ENCODE measurements at places on chromosomes 2 and 18. TPM values are rescaled to one million over a fixed set of nuclear protein-coding genes. Genes with fewer than 3 reads are reported as not detected.

Gene GPR75
- polyA plus RNA-seq, result 2.4 TPM

DNA sequence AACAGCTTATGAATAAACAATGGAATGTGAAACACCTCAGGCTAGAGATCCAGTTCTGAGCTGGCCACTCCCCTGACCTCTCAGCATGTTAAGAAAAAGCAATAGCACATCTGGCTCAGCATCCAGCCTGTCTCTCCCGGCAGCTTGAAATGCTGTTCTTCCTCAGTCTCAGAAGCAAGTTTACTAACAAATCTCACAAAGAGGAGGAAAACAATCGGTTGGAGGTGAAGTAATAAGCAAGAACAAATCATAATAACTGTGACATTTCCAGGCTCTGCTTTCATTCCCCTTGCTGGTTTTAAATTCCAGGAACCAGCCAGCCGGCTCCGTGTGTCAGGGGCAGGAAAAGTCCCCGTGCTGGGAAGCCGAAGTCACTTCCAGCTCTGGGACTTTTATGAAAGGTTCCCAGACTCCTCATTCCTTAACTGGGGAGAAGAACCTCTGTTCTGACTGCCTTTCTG lies 133.9 kb upstream of the ARL4C start:
- H3K27me3 ChIP-seq, result no peaks in the 10 kb centered on the region
- H3K4me3 ChIP-seq, result no peak overlapping the region
- no peak for DNase-seq
- no peak overlapping the region for H3K27ac ChIP-seq

GRCh38 chr2:108612514-108613183 lies 78.4 kb downstream of the LIMS1 start:
- H3K27me3 ChIP-seq, result no peaks in the 10 kb centered on the region
- H3K4me1 ChIP-seq, result peaks cover 15% of the 10 kb centered on the region
- no peak overlapping the region for H3K27ac ChIP-seq
- H3K4me3 ChIP-seq, result no peak overlapping the region
- no peaks in the 10 kb centered on the region for H3K36me3 ChIP-seq

DNA sequence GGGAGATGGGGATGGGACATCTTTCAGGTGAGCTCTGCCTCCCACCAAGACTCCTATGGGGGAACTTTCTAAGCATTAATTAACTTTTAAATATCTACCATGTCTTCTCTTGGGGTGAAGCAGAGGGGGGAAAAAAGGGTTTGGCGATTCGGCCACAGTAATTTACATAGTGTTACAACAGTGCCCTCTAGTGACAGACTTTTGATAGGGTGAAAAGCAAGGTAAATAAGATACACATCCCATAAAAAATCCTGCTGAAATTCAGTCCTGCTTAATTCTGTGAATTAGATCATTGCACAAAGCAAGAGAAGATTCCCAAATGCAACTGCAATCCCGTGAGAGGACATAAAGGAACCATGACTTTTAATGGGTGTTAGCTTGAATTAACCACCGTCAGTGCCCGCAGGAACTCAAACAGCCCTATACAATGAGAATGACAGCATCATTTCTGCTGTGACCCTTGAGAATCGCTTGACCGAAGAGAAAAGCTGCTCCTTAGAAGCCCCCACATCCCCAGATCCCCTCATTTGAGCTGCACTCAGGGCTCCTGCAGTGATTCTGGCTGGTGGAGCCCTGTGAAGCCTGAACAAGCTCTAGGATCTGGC lies 32.8 kb downstream of the FAM124B start:
- no peak overlapping the region for H3K27ac ChIP-seq
- H3K27me3 ChIP-seq, result no peaks in the 10 kb centered on the region
- peak; percentile 49 for DNase-seq
- H3K4me1 ChIP-seq, result no peaks in the 10 kb centered on the region
- H3K36me3 ChIP-seq, result no peaks in the 10 kb centered on the region

- no peak overlapping the region for H3K27ac ChIP-seq
- H3K4me3 ChIP-seq, result no peak overlapping the region
- H3K4me1 ChIP-seq, result peaks cover 36% of the 10 kb centered on the region
- DNase-seq, result no peak
- H3K36me3 ChIP-seq, result no peaks in the 10 kb centered on the region
- H3K27me3 ChIP-seq, result no peaks in the 10 kb centered on the region
These were observed 31.8 kb downstream of the TBC1D8 start for GRCh38 chr2:101119431-101119830.

- no peak overlapping the region for H3K4me3 ChIP-seq
- no peak overlapping the region for H3K27ac ChIP-seq
- no peaks in the 10 kb centered on the region for H3K36me3 ChIP-seq
These were observed 154.6 kb downstream of the EVA1A start for GRCh38 chr2:75406131-75406581.

DNA sequence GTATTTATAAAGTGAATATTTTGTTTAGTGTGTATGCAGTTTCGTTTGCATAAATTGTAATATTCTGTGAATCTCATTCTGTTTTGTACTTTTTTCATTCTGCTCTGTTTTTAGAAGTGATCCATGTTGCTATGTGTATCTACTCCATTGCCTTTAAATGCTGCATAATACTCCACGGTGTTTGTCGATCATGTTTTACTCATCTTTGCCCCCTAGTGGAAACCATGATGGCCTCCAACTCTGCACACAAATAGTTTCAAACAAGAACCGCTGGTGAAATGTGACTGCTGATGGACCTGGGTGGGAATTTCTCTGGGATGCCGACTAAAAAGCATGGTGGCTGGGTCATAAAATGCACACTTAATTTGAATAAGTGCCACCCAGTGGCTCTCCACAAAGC lies 32.0 kb upstream of the SKOR2 start:
- H3K27ac ChIP-seq, result no peak overlapping the region
- DNase-seq, result peak; percentile 41
- no peaks in the 10 kb centered on the region for H3K27me3 ChIP-seq
- no peaks in the 10 kb centered on the region for H3K4me1 ChIP-seq
- H3K4me3 ChIP-seq, result no peak overlapping the region
